ENCODE measurements at places on chromosomes 1 and 21.

DNA sequence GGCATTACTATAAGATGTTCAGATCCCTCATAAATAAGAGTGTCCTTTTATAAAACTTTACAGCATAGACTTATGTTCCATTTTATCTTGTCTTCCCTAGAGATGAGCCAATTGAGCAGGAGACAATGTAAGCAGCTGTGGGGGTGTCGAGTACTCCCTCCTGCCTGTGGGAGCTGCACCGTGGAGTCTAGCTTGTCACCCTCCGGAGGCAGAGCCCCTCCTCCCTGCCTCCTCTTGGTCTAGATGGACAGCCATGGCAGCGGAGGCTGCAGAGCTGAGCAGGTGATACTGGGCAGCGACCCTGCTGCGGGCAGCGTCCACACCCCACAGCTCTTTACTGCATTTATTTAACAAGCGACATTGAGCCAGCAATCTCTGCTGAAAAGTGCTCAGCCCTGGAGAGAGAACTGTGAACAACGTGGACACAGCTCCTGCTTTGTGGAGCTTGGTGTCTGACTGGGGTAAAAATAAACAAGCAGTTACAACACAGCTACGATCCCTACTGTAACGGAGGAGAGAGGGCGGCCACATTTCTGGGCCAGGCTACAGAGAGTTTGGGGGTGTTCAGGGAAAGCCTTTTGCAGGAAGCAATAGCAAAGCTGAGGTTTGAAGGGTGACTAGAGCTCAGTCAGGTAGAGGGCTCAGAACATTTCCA lies 12.8 kb upstream of the KIF21B start:
- DNase-seq: no peak

DNA sequence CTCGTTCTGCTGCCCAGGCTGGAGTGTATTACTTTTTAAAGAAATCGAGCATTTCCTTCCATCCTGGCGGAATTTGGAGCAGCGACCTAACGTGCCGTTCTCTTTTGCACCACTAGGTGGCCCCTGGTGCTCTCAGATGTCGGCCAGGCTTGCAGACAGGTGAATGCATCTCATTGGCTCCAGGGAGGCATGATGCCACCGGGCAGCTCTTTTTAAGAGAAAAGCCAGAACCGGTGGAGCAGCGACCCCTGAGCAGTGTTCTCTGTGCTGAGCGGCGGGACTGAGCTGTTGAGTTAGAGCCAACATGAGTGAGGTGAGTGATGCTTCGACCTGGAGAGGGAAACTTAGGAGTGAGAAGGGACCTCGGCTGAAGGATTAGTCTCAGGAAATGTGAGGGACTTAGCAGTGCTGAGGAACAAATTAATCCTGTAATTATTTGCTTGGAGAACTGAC lies at the start of gene PCP4:
Gene PCP4, plus strand, starts transcription at position 241 of the 453 bp plus-strand sequence. Its CDS starts 64 bp downstream, at position 305.
- peak; percentile 77 for DNase-seq

- no peak for DNase-seq
Measured at GRCh38 chr1:102693345-102693744, 415.0 kb downstream of the COL11A1 start.

DNA sequence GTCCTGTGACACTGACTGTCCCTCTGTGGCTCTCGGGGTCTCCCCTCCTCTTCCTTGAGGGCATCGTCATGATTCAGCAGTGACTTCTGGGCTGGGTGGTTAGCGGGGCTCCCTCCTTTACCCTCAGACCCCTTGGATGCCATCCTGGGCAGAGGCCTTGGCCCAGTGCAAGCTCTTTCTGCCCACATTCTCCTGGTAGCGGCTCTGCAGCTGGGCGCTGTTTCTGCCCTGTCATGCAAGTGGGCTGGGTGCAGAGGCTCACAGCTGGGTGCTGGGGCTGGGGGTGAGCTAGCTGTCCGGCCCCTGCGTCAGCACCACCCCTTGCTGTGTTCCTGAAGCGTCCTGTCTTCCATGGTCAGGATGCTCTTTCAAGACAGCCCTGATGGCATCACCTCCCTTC lies 158.5 kb downstream of the PCBP3 start:
- DNase-seq: no peak

DNA sequence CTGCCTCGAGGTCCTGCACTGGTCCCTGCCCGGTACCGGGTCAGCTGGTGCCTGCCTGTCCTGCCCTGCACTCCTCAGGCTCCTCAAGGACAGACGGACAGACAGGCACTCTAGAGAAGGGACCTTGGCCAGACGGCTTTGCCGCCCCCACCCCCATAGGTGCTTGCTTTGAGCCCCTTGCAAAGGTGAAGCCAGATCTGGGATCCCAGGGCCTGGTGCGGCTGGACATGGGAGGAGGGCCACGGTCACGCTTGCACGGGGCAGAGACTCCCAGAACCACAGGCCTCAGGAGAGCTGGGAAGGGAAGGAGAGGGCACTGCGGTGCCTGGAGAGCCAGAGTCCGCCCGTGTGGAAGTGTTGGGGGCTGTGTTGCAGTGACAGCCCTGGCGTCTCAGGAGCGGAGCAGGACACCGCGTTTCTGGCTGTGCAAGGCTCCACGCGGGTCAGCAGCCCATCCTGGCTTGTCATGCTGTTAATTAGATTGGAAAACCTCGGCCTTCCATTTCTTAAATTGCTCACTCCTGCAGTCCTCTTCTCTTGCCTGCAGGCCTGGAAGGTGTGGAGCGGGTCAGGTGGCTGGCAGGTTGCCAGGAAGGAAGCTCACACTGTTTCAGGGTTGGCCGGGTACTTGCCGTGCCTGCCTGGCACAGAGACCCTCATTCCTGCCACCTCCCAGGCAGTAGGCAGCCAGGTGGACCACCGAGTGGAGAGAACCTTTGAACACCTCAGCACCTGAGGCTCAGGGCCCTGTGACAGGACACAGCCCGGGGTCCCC lies 16.3 kb downstream of the COL18A1 start:
- DNase-seq: no peak

DNA sequence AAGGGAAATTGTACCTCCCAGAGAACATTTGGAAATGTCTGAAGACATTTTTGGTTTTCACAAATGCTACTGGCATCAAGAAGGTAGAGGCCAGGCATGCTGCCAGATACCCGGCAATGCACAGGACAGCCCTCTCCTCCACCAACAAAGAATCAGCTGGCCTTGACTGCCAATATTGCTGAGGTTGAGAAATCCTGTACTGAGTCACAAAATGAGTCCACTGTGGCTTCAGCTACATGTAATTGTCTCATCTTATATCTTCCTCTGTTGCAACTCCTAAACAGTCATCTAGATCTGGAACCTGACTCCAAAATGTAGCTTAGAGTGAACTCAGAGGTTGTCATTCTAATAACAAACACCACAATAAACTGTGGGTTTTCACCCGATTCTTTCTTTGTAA lies 327.5 kb upstream of the POGK start:
- no peak for DNase-seq

DNA sequence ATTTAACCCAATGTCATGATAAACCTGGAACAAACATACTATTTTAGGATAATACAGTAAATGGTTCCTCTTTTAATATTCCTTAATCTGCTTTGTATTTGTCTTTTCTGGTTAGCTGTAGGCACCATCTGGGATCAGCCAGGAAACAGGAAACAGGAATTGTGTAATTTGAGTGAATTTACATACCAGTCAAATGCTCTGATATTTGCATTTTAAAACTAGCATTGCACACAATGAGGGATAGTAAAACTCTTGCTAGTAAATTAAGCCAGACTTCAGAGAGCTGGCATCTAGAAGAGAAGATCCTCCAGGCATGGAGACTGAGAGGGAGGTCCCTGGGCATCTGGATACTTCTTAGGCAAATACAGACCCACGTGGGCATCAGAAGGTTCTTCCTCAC lies 103.5 kb downstream of the HMCN1 start:
- no peak for DNase-seq
